ENCODE measurements at places on chromosomes 2 and 18.

DNA sequence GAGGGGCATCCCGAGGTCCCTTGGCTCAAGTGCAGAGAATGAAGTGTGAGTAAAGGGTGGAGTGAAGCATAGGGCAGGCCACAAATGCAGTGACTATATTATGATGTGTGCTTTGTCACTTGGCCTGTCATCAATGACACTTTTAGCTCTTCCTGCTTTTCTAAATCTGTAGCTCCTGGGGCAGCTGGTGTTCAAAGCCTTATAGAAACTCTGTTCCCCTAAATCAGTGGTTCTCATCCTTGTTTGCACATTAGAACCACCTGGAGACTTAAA lies 135.6 kb upstream of the LGALSL start:
- no peak for DNase-seq

DNA sequence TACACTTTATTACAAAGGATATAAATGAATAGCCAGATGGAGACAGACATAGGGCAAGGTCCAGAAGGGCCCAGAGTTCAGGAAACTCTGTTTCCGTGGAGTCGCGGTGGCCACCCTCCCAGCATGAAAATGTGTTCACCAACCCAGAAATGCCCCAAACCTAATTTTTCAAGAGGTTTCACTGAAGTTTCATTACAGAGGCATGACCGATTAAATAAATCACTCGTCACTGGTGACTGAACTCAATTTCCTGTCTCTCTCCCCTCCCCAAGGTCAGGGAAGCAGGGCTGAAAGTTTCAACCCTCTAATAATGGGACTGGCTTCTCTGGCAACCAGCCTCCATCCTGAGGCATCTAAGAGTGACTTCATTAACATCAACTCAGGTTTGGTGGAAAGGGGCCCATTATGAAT lies 22.4 kb downstream of the USP40 start:
- DNase-seq, result no peak

DNA sequence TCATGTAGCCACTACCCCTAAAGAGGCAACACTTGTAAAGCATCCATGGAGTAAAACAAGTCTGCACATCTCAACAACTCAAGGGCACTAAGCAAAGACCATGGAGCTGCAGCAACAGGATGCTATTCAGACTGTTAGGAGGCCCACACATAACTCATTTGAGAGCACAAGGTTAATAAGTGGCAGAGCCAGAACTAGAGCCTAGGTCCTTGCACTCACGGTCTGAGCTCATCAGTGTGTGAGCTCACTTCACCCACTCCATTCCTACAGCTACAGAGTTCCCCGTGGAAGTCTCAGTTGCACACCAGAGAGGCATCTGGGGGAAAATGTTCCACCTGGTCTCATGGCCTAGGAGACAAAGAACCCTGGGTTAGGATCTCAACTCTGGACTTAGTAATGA lies 35.0 kb downstream of the TTC32 start:
- no peak for DNase-seq

DNA sequence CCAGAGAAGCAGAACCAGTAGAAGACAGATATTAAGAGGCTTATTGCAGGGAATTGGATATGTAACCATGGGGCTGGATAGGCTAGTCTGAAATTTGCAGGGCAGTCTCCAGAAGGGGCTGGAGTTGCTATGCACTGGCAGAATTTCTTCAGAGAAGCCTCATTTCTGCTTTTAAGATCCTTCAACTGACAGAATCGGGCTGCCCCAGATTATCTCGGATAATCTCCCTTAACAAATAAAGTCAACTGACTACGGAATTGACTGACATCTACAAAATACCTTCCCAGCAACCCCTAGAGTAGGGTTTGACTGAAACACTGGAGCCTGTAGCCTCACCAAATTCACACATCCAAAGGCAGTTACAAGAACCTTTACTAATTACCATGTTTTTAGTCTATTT lies 136.4 kb downstream of the SOCS6 start:
- DNase-seq, result no peak

DNA sequence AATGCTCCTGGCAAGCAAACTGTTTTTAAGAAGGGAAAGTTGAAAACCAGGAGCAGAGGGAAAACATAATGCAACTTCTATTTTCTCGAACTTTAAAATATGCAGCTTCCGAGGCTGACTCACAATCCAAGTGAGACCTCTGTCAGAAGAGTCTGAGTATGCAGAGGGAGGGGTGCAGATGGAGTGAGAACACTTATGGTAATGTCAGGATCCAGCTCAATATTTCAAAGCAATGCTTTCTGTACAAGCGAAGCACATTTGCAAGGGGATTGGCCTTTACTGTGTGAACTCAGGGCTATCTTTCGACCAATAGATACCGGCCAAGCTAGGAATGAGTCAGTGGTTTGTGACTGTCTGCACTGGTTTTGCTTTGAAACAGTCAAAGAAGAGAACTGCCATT lies 242.7 kb downstream of the CNTNAP5 start:
- DNase-seq, result no peak

- DNase-seq, result no peak
Measured at GRCh38 chr2:41877114-41877678, 170.6 kb upstream of the PKDCC start.

DNA sequence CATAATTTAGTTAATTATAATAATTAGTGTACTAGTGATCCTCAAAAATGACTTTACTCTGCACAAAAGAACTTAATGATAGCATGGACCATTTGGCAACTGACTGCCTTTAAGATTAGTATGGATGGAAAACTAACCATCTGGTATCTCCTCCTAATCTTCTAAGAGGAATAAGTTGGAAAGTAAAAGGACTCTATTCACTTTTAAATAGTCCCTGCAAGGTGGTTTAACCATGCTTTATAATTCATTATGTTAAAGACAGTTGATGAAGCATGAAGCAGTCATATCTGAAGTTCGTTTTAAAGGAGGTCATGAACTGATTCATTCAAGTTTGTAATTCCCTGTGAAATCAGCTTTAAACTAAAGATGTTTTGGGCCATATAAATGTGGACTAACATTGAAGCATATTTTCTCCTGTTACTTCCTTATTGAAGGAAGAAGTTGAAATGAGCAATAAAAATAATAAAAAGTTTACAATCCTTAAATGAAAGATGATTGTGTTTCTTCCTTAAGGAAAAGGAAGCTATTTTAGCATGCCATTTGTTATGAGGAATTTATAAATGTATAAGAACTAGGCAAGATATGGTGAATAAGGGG lies 446.0 kb downstream of the XIRP2 start:
- no peak for DNase-seq

DNA sequence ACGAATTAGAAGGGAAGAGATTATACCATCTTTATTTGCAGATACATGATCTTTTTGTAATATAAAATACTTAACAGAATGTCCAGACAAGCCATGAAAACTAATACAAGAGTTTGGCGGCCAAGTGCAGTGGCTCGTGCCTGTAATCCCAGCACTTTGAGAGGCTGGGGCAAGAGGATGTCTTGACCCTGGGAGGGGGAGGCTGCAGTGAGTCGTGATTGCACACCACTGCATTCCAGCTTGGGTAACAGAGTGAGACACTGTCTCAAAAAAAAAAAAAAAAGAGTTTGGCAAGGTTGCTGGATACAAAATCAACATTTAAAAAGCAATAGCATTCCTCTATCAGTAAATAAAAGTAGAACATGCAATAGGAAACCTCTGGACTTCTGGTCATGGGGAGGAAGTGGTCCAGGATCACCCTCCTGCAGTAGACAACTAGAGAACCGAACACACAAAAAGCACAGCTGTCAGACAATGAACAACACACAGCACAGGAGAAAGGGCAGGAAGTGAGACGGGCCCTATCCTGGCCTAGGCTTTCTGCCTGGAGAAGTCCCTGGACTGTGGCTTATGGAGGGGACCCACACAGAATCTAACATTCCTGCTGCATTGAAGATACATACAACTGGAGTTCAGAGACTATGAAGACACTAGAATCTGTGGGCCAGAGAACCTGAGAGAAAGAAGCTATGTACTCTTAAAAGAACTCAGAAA lies 118.9 kb upstream of the ARL4C start:
- no peak for DNase-seq

GRCh38 chr18:49399003-49399402 lies 61.4 kb downstream of the DYM start:
- no peak for DNase-seq

- DNase-seq, result no peak
Measured at GRCh38 chr2:233119806-233120205, 59.7 kb downstream of the INPP5D start.

DNA sequence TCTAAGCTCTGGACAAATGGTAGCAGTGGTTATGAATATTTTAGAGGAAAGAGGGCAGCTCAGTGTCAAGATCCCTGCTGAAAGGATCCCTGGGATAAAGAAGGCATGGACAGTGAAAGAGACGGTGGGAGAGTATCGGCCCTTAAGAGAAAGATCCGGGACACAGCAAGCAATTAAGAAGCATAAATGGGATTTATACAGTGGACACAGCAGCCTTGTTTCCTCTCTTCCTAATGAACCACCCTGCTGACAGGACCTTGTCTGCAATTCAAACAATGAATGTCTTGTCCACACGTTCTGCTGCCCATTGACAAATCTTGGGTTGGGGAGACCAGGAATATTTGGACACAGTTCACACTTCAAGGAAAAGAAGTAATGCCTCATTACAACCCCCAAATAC lies 16.5 kb downstream of the CPLX4 start:
- no peak for DNase-seq

- DNase-seq, result no peak
Measured at GRCh38 chr18:44533071-44533470, 147.6 kb upstream of the SETBP1 start.

- DNase-seq, result no peak
Measured at GRCh38 chr2:10517351-10518043, 69.4 kb upstream of the ODC1 start.

GRCh38 chr2:238220274-238220891 lies 16.9 kb upstream of the ILKAP start:
- DNase-seq, result no peak

- DNase-seq, result no peak
Measured at GRCh38 chr18:23722646-23723045, 33.4 kb downstream of the LAMA3 start.

DNA sequence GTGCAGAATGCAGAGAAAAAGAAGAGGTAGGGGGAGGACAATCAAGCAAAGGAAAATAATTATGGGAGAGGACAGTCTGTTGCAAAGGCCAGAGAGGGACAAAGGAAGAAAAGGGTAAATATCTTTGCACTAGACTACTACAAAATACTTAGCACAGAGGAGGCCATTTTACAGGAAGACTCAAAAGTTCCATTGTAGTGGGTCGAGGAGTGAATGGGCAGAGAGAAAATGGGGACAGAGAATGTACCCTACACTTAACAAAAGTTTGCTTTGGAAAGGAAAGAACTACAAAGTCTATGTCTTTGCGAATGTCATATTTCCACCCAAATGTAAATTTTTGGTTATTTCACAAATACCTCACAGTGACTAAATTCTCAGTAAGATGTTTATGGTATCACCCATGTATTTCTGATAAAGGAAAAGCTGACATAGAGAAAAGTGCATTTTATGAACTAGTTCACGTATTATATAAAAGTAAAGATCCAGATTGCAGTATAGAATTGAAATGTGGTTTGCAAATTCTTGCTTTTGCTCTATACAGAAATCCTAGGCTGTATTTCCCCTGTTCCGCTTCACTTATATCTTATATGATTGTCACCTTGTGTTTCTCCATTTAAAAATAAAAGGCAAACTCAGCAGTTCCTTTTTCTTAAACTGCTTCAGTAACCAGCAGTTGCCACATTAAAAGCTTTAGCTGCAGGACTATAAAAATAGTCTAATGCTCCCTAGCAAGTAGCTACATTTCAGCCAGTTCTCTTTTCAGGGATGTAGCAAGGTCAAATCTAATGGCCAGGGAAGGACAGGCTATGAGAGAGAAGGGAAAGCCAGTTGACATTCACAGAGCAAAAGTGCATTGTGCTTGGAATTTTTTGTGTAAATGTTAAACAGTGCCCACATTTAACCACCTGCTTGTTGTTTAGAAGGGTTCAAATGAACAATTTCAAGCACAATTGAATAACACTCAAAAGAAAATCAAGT lies 79.7 kb upstream of the CYTIP start:
- no peak for DNase-seq

DNA sequence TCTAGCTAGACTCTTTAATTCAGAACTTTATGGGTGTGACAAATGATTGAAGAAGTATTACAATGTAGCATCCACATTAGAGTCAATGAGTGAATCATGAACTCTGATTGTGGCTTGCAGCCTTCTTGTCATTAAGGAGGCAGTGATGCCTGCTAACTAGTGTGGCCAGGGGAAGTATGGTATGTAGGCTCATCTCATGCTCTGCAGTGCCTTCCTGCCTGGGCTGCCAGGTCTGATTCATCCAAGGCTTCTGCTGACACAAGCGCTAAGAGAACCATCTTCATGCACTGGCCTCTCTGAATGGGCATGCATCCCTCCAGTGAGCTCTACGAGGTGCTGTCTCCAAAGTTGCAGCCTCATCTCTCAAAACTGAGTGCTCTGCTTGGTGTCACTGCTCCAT lies 144.3 kb downstream of the MTCL1 start:
- DNase-seq, result no peak

GRCh38 chr2:127191331-127192219 lies 28.5 kb downstream of the CYP27C1 start:
- no peak for DNase-seq

GRCh38 chr2:217038001-217038400 lies 178.1 kb upstream of the TNP1 start:
- no peak for DNase-seq
